ENCODE measurements at places on chromosomes 12 and 14.

DNA sequence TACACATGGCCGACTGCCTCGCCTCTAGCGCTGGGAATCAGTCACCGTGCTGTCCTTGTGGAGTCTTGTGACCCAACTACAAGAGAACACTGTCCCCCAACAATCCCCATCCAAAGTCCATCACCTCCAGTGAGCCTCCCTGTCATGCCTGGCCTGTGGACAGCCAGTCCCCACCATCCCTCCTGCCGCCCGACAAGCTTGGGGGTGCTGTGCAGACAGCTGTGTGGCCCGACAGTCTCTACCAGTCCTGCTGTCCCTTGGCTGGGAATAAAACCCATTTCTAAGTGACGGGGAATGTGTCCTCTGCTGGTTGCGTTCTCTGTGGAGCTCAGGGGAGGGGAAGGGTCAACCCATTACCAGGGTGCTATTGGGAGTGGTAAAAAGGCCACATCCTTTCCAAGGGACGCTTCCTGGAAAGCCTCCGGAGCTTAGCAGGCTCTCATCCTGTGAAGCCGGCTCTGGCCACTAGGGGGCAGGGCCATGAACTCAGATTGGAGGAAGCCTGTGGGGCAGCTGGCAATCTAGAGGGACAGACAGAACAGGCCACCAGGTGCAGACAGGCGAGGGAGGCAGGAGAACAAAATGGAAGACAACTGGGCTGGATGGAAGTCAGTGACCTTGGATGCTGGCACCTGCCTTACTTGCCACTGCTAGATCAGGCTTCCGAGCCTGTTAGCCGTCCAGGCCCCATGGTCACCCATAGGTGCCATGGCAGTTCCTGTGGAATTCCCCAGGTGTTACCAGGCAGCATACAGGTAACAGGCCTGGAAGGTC, 12.0 kb upstream of the BLTP3B start:
- DNase-seq: peak; percentile 65

DNA sequence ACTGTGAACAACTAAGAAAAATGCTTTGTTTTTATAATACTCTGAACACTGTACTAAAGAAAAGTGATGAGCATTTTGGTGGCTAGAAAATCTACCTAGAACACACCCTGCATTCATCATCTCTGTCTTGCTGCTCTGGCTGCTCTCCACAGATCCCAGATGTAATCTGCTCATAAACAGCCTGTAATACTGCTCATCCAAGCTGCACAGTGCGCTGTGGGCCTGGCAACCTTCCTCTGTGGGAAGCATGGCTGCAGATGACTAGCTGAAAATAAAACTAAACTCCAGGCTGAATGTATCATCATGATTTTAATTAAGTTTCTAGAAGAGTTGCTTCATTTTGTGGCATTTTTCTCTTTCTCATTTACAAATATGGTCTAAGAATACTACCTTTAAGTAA, 200.7 kb downstream of the SLC2A13 start:
- no peak for DNase-seq

DNA sequence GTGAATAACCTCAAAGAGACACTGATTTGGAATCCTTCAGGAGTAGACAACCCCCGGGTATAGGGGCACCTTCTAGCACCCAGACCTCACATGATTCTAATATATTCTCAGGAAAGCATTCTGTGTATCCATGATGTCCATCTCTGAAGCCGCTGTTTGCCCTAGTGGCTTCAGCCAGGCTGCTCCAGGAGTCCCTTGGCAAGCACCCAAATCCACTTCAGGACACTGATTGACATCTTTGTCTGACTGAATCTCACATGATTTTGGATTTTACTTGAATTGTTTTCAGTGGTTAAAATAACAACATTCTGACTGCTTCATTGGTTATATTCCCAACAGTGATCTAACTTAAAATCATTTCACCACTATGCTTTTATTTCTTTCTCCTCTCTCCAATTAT, 390.5 kb upstream of the CLEC14A start:
- no peak for DNase-seq

- no peak for DNase-seq
Observed at GRCh38 chr14:100524933-100525243, 62.3 kb downstream of the BEGAIN start.

DNA sequence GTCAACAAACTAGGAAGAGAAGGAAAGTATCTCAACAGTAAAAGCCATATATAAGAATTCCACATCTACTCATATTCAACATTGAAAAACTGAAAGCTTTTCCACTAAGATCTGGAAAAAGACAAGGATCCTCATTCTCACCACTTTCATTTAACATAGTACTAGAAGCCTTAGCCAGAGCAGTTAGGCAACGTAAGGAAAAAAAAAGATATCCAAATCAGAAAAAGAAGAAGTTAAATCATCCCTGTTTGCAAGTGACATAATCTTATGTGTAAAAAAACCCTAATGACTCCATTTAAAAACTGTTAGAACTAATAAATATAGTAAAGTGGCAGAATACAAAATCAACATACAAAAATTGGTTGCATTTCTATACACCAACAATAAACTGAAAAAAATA, 426.2 kb downstream of the BCAT1 start:
- DNase-seq: no peak

DNA sequence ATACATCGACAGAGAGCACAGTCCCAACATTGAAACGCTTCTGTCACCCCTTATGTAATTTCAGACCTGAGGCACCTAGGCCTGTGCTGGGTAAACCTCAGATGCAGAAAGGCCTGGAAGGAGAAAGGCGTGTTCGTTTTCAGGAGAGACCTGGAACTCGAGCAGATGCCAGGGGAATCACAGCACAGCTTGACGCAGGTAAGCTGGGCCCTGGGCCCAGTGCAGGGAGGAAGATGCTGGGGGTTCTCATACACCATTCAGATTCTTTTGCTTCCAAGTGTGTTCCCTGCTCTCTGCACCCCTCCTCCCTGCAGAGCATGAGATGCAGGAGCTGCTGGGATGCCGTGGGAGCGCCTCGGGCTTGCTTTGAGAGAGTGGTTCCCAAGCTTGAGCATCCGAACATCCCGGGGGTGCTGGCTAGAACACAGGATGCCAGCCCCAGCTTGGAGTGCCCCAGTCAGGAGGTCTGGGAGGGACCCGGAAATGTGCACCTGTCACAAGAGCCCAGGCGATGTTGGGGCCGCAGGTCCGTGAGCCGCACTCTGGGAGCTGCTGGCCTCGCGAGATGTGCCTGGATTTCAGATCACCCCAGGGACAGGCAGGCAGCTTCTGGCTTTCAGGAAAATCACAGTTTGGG, 35.9 kb downstream of the FZD10 start:
- DNase-seq: no peak

DNA sequence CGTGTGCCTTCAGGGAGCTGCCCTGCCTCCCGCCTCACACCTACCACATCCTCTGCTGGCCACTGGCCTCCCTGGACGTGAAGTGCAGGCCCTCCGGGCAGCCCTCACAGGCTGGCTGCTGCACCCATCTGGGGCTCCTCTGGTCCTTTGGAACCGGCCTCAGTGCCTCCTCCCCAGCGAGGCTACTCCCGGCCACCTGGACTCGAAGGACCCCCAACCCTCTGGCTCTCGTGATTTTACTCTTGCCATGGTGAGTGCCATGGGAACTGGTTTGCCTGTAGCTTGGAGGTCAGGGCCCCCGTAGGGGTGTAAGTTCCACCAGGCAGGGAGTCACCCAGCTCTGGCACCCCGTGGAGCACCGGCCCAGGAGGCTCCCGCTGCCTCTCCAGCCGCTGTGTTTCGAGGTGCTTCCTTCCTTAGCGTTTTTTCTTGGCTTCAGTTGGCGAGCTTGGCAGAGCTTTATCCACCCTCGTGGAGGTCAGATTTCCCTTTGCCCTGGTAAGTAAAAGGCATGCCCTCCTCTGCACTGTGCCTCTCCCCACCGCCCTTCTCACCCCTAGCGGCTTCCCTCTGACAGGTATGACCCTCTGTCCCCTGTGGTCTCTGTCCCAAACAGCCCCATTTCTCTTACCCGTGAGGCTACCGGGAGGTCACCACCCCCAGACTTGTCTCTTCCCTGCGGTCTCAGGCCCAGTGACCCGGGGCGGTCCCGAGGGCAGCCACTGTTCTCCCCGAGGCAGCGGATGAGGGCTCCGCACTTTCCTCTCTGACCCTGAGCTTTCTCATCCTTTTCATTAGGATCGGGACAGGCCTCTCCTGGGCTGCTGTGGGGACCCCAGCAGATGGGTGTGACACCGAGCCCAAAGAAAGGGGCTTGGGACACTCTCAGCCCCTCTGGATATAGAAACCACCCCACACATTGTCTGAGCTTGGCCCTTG, 203.1 kb upstream of the C14orf180 start:
- DNase-seq: no peak

DNA sequence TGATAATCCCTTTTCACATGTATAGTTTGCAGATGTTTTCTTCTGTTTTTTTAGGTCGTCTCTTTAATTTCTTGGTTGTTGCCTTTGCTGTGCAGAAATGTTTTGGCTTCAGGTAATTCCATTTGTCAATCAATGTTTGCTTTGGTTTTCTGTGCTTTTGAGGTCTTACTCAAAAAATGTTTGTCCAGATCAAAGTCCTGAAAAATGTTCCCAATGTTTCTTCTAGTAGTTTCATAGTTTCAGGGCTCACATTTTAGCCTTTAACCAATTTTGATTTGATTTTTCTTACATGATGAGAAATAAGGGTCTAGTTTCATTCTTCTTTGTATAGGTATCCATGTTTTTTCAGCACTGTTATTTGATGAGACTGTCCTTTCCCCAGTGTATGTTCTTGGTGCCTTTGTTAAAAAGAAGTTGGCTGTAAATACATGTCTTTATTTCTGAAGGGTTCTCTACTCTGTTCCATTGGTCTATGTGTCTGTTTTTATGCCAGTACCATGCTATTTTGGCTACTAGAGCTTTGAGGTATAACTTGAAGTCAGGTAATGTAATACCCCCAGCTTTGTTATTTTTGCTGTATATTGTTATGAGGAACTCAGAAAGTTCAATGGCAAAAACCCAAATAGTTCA, 578.7 kb upstream of the SEL1L start:
- no peak for DNase-seq

- DNase-seq: no peak
Observed at GRCh38 chr12:110141389-110141788, 17.2 kb downstream of the IFT81 start.

GRCh38 chr14:37493606-37494005, 101.4 kb downstream of the FOXA1 start:
- no peak for DNase-seq

DNA sequence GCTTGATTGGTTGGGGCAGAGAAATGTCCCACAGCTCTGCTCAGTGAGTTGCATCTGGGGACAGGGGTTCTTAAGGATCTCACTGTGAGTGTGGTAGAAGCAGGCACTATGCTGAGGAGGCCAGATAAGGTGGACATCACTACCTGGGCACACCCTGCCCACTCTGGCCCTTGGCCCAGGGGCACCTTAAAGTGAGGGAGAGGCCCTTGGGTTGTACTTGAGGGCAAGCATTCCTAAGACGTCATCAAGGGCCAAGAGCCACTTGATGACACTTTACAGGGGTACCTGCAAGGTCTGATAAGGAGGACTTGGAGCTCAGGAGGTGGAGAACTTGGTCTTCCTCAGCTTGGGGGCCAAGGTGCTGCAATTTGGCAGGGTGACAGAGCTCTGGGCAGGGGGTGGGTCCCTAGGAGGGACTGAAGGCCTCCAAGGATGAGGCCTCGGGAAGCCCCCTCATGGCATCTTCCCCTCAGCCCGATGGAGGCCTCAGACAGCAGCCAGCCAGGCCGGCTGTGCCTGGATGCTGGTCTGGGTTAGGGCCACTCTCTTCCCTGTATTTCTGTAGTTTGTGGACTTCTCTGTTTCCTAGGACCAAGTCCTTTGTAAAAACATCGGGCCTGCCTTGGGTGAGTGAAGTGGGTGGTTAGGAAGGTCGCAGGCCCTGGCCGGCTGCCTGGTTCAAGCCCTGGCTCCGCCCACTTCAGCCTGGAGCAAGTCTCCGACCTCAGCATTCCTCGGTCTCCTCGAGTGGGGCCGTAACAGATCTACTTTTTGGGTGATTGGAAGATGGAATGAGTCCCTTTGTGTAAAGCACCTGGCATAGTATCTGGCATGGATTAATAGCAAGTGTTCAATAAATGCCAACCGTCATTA, 24.8 kb downstream of the GPR68 start:
- no peak for DNase-seq

DNA sequence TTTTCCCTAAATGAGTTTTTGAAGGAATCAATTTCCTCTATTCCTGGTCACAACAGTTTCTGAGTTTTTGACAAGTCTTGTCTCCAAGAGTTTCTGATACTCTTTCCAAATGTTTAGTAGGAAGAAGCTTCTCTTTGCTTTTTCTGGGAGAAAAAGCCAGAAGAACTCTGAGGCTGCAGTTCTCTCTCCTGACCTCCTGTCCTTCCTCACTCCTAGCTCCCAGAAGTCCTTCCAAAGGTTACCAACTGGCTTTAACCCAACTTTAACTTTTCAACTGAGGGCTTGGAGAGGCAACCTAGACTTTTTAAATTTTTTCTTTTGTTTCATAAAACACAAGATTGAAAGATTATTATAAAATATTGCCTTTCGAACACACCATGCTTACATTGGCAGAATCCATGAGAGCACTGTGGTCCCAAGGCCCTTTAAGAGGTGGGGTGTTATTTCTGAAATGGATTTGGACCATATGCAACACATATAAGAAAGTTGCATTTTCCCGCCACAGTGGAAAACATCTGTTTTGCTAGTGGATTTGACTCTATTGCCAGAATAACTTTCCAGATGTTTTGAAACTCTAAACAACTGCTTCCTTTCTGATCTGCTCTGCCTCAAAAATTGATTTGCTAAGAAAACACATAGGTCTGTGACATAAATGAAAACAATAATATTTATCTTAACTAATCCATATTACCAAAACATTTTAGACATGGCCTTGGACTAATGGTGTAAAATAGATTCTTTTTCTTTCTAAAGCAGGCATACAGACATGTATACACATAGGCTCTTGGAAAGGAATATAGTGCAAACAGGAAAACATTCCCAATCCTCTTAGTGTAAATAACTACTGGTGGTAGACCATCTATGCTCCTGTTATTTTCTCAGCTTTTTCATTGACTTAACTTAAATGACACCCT, 22.3 kb upstream of the EPS8 start:
- no peak for DNase-seq

- no peak for DNase-seq
Observed at GRCh38 chr14:51873221-51873893, 12.9 kb downstream of the GNG2 start.

GRCh38 chr12:101598483-101598882, 3.7 kb downstream of the MYBPC1 start:
- DNase-seq: no peak

GRCh38 chr14:43143106-43143505, 1364.0 kb downstream of the FSCB start:
- DNase-seq: no peak

- no peak for DNase-seq
Observed at GRCh38 chr12:89663577-89664357, 44.9 kb downstream of the ATP2B1 start.

DNA sequence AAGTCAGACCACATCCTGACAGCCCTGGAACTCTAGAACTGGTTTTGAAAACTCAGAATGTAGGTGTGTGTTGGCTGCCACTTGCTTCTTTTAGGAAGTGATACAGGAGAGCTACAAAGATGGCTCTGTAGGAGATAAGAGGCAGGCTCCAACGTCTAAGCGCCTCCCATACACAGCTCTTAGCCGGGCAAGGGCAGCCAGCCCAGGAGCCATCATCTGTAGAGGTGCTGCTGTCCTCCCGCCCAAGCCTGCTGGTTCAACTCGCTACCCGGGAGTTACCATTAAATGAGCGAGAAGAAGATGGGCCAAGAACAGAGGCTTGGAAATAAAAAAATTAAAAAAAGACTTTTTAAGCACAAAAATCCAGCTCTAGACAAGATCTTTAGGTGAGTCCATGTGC, 61.2 kb upstream of the DIO3 start:
- DNase-seq: no peak
